ENCODE measurements at places on chromosomes 11 and 22. TPM values are rescaled to one million over a fixed set of nuclear protein-coding genes. Genes with fewer than 3 reads are reported as not detected.

- H3K27me3 ChIP-seq = no peaks in the 10 kb centered on the region
- no peak overlapping the region for H3K4me3 ChIP-seq
- H3K27ac ChIP-seq = no peak overlapping the region
- DNase-seq = no peak
- no peaks in the 10 kb centered on the region for H3K36me3 ChIP-seq
These were observed 6.3 kb downstream of the KCNJ1 start for GRCh38 chr11:128860571-128861361.

GRCh38 chr11:69048031-69048693 is 570 bp upstream of the TPCN2 start:
- no peaks in the 10 kb centered on the region for H3K36me3 ChIP-seq
- peak overlapping the region; percentile 68 for H3K27ac ChIP-seq
- H3K4me1 ChIP-seq = peaks cover 29% of the 10 kb centered on the region
- peaks cover 7% of the 10 kb centered on the region for H3K27me3 ChIP-seq
- peak overlapping the region; percentile 85 for H3K4me3 ChIP-seq

- no peaks in the 10 kb centered on the region for H3K36me3 ChIP-seq
- H3K4me1 ChIP-seq = no peaks in the 10 kb centered on the region
- no peak for DNase-seq
- no peaks in the 10 kb centered on the region for H3K27me3 ChIP-seq
These were observed 15.7 kb upstream of the ANO5 start for GRCh38 chr11:22177186-22177585.

GRCh38 chr11:125404157-125404810 is 91.8 kb downstream of the FEZ1 start:
- H3K4me3 ChIP-seq = no peak overlapping the region
- DNase-seq = no peak
- H3K27ac ChIP-seq = no peak overlapping the region

GRCh38 chr11:67373648-67374570 is 511 bp upstream of the CLCF1 start:
- peaks cover 56% of the 10 kb centered on the region for H3K27me3 ChIP-seq
- peak overlapping the region; percentile 93 for H3K4me3 ChIP-seq
- H3K4me1 ChIP-seq = peaks cover 35% of the 10 kb centered on the region
- H3K27ac ChIP-seq = peak overlapping the region; percentile 91
- peak; percentile 72 for DNase-seq
- no peaks in the 10 kb centered on the region for H3K36me3 ChIP-seq

Gene TRPC6
- total RNA-seq = not detected

Gene MAPK11
- 27.1 TPM for total RNA-seq

Gene PRODH
- total RNA-seq = 1.1 TPM

Gene CD3E
- 419 TPM for total RNA-seq
